Activated CD4-positive, alpha-beta T cell treated with anti-CD3 and anti-CD28 coated beads, Interleukin-2, amount 10 ng/mL, durations not matched to agents 7 days and 5 days (primary cell): ENCODE measurements at places on chromosomes 11 and 22.

- H3K36me3 ChIP-seq = no peaks in the 10 kb centered on the region
- no peak for DNase-seq
- no peak overlapping the region for H3K27ac ChIP-seq
- H3K4me3 ChIP-seq = no peak overlapping the region
- H3K4me1 ChIP-seq = no peaks in the 10 kb centered on the region
Observed at GRCh38 chr11:62241095-62241494, 944 bp upstream of the SCGB1D2 start.

GRCh38 chr11:79092791-79093353 lies 348.0 kb downstream of the TENM4 start:
- no peak overlapping the region for H3K4me3 ChIP-seq
- no peaks in the 10 kb centered on the region for H3K36me3 ChIP-seq
- H3K27me3 ChIP-seq = no peaks in the 10 kb centered on the region
- no peaks in the 10 kb centered on the region for H3K4me1 ChIP-seq

GRCh38 chr22:49670456-49671330 lies 157.0 kb downstream of the BRD1 start:
- peak overlapping the region; percentile 33 for H3K4me3 ChIP-seq
- peaks cover 30% of the 10 kb centered on the region for H3K27me3 ChIP-seq
- peaks cover 3% of the 10 kb centered on the region for H3K36me3 ChIP-seq
- H3K27ac ChIP-seq = no peak overlapping the region

- no peak overlapping the region for H3K4me3 ChIP-seq
- no peak overlapping the region for H3K27ac ChIP-seq
- H3K27me3 ChIP-seq = no peaks in the 10 kb centered on the region
- peak; percentile 57 for DNase-seq
Observed at GRCh38 chr11:114348200-114349191, 51.8 kb downstream of the C11orf71 start.

GRCh38 chr11:115104851-115105453 lies 399.3 kb downstream of the CADM1 start:
- H3K27me3 ChIP-seq = no peaks in the 10 kb centered on the region
- no peak overlapping the region for H3K4me3 ChIP-seq
- DNase-seq = no peak
- no peaks in the 10 kb centered on the region for H3K36me3 ChIP-seq
